Substantia nigra (tissue), 51 donors: ENCODE measurements at places on chromosomes 11 and 22.

- no peak for DNase-seq
Measured at GRCh38 chr11:67438158-67438902, 848 bp upstream of the PTPRCAP start.

DNA sequence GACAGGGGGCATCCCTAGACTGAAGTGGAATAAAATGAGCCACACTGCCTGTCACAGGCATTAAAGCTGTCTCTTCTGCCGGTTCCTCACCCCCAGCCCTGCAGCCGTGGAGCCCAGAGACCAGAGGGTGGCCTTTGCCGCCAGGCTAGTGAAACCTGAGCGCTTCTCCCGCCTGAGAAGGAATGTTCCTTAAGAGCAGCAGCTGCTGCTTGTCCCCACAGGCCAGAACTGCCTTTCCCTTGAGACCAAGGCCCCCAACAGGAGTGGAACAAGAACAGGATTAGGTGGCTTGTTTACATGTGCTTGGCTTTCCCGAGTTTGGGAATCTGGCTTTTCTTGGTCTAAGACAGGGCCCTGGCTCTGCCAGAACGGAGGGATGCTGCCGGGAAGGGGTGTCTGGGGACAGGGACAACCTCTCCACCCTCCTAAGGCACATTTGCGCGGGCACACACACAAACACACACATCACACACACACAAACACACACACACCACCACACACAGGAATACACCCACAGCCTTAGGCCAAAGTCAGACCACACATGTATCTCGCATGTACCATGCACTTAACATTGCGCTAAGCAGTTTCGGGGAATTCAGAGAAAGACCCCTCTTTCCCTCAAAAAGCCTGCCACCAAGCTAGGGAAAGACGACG lies 91.8 kb downstream of the FEZ1 start:
- DNase-seq = no peak

- DNase-seq = no peak
Measured at GRCh38 chr11:61657566-61658290, 22.5 kb upstream of the DAGLA start.

DNA sequence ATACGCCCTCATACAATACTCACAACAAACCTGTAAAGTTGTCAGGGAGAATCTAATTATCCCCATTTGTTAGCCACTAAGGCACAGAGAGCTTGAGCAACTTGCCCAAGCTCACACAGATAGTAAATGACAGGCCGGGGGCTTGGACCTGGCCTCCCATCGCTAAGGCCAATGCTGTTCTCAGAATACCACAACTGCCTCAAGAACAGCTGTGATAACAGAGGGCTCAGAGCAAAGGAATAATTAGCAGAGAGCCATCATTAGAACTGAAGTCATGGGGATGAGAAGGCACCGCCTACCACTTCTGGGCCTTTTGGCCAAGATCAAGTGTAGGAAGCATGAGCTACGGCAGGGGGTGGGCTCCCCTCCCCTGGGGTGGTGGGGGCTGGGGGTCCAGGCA lies 98.6 kb downstream of the FEZ1 start:
- no peak for DNase-seq

DNA sequence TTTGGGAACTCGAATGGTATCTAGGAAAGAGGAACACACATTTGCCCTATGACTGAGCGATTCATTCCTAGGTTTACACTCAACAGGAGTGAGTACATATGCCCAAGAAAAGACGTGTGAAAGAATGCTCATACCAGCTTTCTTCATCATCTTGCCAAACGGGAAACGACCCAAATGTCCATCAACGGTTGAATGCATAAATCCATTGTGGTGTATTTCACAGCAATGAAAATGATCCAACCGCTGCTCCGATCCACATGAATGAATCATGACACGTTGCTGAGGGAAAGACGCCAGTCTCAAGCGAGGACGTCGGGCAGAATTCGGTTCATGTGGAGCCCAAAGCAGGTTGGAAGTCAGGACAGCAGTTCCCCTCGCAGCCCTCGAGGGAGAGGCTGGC lies 71.5 kb downstream of the CYTH4 start:
- no peak for DNase-seq

- no peak for DNase-seq
Measured at GRCh38 chr11:58505849-58506248, 2.1 kb downstream of the OR5B21 start.

GRCh38 chr11:132589791-132590190 lies 942.5 kb downstream of the OPCML start:
- no peak for DNase-seq

DNA sequence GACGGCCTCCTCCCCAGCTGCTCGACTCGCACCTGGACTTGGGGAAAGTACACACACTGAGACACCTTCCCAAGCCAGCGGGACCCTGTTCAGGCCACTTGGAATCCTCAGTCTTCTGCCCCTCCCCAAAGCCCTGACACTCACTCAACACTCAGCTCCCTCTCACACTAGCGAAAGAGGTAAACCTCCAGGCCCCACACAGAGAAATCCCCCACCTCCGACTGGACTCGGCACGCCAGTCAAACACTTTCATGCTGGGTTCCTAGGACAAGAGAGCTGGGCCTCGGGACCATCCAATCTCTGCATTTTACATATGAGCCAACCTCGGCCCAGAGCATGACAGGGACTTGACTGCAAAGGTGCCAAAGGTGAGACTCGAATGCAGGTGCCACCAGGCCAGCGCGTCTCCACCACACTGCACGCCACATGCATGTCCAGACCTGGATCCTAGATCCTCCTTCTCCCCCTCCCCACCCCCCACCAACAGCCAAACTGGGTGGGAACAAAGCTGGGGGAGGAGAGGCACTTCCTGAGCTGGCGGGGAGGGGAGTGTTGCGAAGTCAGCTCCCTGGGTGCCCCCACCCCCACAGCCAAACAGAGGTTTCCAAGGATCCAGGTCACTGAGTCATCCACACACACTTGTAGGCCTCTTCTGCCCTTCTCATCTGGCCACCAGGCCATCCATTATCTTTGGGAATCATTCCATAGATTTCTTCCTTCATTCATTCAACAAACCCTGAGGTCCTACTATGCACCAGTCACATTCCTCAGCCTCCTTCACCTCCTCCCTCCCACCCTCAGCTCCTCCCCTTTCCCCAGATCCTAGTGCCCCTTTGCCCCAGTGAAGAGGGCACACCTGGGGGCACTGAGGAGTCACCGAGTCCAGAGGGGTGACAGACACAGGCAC lies 10.7 kb upstream of the CD5 start:
- DNase-seq = no peak

DNA sequence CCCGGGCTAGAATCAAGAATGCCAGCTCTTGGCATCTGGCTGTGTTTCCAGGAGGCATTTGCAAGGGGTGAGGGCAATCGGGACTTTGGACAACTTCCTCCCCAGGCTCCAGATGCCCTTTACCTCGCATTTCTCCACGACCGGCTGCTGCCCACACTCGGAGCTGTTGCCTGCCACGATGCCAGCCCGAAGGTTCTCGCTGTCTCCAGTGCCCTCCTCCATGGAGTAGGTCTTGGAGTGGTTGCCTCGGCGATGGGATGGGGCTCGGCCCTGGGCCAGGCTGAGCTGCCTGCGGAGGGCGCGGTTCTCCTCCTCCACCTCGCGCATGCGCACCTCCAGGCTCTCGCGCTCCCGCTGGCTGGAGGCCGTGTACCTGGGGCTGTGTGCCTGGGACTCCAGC lies 270.0 kb downstream of the LARGE1 start:
- no peak for DNase-seq

DNA sequence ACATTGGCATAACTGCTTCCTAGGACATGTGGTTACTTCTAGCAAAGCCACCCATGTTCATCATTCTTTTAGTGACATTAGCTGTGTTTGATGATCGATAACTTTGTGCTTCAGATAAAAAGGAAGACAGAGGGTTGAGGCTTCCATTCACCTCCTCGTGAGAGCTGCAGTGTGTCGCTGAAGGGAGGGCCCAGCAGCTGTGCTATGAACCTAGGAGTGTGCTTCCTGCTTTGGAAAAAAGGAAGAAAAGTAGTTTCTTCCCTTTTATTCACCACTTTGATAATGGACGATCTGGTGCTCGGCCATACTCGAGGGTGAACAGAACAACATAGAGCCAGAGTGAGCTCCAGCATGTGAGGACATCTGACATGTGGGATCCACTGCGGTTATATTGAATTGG lies 6.1 kb upstream of the RFPL2 start:
- no peak for DNase-seq

DNA sequence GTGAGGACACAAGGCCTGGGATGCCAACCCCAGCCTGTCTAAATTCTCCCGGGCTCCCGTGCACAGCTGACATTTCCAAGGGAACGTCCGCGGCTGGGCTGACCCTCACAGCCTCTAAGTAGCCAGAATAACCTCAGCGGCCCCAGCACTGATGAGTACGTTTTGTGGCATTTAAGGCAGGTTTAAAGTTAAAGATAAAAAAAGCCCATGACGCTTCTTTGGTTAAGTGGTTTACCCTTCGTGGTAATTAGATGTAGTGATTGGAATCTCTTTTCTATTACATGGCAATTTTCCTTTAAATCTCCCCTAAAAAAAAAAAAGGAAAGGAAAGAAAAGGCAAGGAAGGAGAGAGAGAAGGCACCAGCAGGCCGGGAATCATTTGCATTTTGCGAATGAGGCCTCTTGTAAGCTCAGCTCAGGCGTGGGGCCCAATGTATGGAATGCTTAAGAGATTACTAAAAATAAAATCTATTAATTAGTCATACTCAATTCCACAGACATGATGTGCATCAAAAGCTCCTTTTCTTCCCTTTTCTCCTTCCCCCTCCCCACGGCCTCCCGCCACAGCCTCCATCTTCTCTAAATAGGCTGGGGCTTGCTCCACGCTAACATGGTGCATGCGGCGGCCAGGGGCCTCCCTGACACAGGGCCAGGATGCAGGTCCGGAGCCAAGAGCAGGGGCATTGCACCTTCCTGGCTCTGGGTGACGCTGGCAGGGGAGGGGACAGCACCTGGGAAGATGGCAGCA lies 44.1 kb downstream of the MACROD1 start:
- no peak for DNase-seq

- DNase-seq = no peak
Measured at GRCh38 chr11:11977206-11977938, 31.1 kb downstream of the DKK3 start.

DNA sequence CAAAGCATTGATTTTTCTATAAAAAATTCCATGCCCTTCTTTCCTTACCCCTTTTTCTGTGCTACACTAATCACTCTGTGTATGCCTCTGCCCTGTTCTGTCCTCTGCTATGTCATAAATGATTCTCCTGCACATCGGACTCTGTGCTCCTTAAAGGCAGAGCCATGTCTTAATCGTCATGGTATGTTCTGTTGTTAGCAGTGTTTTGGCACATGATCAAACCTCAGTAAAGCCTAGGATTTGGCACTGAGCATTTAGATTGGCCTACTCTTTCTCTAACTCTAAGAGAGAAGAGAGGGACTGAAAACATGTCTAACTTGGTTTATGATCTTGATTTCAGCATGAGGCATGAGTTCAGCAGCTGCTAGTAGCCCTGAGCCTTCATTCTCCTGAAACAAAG lies 266.9 kb downstream of the AASDHPPT start:
- no peak for DNase-seq

- DNase-seq = no peak
Measured at GRCh38 chr11:2379466-2380174, 2.5 kb downstream of the CD81 start.

GRCh38 chr11:119340335-119341221 lies at the start of gene C1QTNF5:
TSS of gene C1QTNF5 (minus strand) at chr11:119340883. CDS start at chr11:119340397, 486 bp downstream.
- peak; percentile 47 for DNase-seq

DNA sequence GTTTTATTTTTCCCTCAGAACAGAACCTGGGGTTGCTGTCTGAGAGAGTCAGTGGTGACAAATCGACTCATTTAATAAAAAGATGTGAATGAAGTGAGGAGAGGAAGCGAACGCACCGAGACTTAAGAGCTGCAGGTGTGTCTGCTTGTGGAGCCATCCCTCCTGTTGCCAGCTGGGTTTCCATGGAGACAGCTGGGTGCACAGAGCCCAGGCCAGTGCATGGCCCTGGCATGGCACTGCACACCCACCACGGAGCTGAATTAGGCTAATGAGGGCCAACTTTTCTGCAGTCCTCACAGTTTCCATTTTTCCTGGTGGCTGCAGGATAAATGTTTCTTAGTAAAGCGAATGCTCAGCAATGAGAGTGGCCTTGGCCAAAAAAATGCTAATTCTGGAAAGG lies 750.2 kb downstream of the OPCML start:
- no peak for DNase-seq

- no peak for DNase-seq
Measured at GRCh38 chr11:23933721-23934120, 563.1 kb upstream of the LUZP2 start.

GRCh38 chr11:86415026-86415425 lies 40.3 kb downstream of the CCDC81 start:
- DNase-seq = no peak

DNA sequence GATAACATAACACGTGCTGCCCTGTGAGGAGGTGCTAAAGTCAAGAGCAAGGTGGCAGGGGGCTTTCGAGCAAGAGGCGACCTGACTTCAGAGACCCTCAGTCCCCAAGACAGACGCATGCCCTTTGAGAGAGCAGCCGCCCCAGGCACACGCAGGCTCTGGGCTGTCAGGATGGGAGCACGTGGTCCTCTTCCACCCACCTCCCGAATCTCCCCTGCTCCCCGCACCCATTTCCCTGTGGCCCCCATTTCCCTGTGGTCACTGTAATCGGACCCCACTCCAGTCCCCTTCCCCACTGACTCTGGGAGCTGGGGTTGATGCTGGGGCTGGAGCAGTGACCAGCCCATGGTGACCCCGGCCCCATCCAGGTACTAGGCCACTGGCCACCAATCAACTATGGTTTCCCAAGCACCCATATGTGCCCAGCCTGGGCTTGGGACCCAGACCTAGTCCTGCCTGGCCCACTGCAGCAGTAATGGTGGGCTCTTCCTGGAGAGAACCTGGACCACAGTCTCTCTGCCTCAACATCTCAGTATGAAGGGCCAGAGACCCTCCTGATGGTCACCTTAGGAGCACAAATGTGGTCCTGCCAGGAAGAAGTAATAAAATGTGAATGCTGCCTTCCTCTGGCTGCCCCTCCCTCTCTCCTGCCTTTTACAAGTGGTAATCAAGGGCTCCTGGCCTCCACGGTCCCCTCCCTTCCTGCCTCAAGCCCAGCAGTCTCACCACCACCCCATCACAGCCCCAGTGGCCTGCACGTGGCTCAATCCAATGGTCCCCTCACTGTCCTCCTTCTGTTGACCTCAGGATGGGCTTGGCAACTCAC lies 39.0 kb downstream of the IGLL5 start:
- no peak for DNase-seq

DNA sequence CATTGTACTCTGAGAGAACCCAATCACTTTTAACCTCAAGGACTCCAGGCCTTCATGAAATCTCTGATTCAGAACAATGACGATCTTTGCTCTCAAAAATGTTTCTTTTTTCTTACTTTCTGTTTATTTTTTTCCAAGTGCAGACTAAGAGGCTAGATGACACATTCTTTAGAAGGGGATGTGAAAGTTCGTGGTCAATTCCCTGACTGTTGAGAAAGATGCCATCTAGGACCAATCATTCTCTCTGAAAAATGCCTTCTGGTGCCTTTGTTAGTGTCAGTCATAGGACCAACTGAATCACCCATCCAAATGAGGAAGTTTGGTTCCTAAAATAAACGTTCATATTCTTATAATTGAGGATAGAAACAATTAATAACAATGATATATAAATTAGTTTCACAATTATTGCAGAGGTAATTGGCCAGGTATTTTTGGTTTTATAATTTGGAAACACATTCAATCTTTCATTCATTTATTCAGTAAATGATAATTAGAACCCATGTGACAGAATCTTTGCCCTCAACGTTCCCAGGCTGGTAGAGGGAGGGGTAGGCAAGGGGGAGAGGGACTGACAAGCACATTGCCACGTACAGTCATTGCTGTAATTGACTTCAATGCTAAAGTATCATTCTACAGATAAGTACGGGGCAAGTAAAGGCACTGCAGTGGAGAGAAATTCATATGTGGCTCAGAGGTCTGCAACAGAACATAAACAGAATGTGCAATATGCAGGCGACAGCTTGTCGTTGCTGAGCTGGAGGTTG lies 333.4 kb upstream of the MPPED2 start:
- DNase-seq = no peak
